ENCODE measurements at places on chromosomes 2 and 18.

GRCh38 chr2:67272195-67272594, 124.9 kb upstream of the ETAA1 start:
- no peak for DNase-seq

DNA sequence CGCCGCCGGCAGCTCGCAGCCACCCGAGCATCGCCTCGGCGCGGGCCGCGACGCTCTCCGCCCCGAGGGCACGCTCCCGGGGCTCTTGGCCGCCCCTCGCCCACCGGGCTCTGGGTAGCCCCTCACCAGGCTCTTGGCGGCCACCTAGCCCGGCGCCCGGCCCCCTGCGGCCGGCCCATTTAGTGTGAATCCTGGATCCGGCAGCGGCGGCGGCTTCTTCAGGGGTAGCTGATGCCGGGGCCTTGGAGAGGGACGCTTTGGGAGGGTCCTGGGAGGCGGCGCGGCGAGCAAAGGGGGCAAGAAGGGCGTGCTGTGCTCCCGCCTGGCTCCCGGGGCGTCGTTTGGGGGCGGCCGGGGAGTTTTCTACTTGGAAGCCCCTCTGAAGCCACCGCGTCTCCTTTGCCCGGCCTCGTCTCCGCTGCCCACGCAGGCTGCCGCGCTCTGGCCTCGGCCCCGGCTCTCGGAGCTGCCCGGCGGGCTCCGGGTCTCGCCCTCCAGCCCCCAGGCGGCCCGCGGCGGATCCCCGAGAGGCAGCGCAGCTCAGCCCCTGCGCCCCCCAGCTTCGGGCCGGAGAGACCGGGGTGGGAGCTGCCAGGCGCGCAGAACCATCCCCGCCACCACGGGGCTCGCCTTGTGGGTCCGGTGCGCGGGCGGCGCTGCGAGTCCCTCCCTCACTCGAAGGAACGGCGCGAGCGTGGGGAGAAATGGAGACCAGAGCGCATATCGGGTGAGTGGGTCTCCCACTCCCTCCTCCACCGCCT, 509 bp downstream of the PIEZO2 start:
- DNase-seq, result no peak

DNA sequence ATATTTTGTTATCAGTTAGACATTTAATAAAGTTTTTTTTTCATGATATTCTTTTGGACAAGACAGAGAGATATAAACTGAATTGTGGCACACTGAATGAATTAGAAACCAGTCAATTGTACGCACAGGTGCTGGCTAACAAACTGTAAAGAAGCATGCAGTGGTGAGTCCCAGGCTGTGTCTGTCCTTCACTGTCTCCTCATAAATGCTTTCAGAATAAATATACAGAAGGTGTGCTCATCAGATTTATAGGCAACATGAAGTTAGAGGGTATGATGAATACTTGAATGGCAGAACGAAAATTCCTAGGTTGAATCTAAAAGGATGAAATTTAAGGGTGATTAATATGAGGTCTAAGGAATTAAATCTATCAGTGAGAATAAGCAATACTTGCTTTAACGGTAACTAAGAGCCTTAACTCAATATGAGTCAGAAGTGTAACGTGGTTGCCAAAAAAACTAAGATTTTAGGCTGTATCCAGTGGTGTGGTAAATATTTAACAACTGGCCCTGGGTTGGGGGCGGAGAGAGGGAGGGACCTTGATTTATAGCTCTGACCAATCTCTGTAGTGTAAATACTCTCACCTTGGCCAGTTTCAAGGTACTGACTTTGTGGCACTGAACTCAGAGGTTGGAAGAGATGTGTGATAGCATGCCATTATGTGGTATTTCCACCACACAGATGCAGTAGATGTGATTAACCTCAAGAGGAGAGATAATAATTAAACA, 41.9 kb upstream of the AAK1 start:
- DNase-seq, result no peak

DNA sequence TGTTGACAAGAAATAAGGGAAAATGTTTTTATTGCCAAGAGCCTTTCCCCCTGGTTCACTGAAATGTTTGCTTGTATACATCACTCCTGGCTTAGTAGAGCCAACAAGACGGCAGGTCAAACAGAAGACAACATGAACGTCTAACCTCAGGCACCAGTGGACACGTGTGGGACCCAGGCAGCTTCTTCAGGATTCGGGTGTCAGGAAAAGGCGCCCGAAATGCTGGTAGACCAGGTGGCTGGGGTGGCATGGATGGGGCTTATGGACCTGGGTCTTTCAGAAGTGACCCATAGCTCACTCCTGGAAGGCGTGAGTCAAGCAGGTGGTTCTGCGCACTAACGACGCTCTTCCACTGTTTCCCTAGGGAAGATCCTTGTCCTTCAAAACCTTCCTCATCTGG, 23.3 kb upstream of the NFATC1 start:
- DNase-seq, result no peak

DNA sequence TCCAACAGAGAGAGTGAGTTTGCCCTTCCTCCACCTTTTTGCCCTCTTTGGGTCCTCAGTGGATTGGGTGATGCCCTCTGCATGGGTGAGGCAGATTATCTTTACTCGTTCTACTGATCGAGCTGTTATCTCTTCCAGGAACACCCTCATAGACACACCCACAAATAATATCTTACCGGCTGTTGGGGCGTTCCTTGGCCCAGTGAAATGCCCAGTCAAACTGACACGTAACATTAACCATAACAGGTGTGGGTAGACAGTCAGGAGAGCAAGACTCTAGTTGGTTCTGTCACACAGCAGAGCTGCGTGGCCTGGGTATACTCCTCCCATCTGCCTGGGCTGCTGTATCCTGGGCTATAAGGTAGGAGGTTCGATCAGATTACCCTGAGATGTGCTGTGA, 144.1 kb downstream of the AGAP1 start:
- DNase-seq, result no peak

GRCh38 chr18:70321616-70322015, 32.8 kb downstream of the SOCS6 start:
- no peak for DNase-seq

- DNase-seq, result no peak
Measured at GRCh38 chr2:128362176-128362888, 43.7 kb upstream of the HS6ST1 start.

DNA sequence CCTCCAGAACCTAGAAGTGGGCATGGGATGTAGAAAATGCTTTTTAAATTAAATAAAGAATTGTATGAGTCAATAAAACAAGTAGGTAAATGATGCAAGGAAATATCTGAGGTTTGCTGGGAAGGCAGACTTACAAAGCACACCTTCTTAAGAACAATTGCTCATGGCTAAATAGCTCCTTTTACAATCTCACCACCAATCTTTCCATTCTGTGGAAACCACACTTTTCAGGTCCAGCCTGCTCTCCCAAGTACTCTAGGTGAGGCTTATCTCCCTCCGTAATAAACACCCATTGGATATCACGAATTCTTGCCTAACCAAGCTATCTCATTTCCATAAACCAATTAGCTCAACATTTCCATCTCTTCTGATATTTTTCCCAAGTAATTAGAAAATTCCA, 91.5 kb upstream of the SLC8A1 start:
- no peak for DNase-seq

GRCh38 chr2:83953697-83954096, 505.4 kb downstream of the SUCLG1 start:
- no peak for DNase-seq

DNA sequence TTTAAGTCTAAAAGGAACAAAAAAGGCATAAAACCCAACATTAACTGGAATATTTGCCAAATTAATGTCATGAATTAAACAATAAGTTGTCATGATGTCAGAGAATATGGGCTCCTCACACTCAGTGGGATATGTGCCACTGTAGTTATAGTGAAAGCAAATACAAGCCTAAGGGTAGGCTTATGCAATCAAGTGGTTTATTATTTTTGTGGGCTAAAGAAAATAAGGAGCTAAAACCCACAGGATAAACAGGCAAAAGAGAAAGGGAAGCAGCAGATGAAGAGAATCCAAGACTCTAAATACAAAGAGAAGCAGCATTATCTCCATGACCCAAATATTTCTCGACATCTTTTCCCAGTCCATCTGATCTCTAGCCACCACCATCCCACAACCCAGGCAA, 17.5 kb downstream of the YWHAQ start:
- DNase-seq, result no peak

DNA sequence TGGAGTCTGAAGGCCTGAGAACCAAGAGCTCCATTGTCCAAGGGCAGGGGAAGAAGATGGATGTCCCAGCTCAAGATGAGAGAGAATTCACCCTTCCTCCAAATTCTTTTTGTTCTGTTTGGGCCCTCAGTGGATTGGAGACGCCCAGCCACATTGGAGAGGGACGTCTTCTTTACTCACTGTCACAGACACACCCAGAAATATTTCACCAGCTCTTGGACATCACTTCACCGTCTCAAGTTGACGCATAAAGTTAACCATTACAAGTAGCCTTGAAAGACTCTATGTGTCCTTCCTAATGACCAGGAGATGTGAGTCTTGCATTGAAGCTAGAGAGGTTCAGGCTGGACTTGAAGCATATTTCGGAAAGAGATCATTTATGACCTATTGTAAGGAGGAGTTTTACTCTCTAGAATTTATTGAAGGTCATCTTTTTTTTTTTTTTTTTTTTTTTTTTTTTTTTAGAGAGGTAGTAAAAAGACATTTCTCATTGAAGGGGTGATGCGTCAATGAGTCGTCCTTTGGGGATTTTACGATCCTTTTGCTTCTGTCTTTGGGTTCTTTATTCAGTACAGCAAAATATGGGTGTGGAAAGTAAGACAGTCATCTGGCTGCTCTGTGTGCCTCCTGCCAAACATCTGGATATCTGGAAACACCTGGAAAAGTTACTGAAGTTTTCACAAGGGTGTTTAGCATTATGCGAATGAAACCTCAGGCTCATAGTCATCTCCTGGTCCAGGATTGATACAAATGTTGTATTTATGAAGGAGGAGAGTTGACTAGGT, 118.1 kb downstream of the PRPF40A start:
- DNase-seq, result no peak

GRCh38 chr2:56099963-56100362, 83.8 kb upstream of the CCDC85A start:
- no peak for DNase-seq

GRCh38 chr2:121776885-121777698, 21.6 kb downstream of the TSN start:
- no peak for DNase-seq

DNA sequence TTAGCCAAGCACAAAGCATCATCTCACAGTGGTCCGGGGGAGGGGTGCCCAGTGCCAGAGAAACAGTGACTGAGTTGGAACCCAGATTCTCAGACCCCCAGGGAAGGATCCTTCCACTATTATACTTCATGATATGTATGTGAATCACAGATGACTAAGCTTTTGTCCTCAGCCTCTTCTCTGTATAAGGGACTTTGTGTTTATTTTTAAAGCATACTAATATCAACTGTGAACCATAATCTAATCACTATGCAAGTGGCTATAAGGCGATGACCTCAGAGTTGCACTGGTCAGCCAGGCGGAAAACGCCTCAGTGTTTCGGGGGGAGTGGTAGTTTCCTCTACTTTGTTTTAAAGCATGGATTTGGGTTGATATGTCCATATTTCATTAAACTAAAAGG, 160.4 kb upstream of the TMEM200C start:
- DNase-seq, result no peak

DNA sequence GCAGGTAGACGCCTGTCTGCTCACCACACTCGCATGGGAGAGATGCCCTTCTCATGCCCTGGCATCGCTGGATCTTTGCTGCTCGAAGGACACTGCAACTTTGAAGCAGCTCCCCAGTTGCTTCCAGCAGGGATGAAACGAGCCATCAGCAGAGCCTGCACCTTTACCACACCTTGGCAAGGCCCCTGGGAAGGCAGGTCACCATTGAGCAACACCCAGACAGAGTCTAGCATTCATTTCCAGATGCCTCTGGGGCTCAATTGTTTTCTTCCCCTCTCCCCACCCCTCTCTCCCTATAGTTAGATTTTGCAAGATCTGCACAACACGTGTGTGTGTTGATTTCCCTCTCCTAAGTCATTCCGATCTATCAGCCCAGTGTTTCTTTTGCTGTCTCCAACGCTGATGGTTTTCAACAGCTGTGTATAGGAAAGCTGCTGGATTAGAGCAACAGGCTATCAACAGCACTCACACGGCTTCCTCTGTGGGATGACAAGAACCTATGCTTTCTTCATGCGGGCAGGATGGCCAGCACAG, 25.6 kb upstream of the INHBB start:
- DNase-seq, result no peak

GRCh38 chr2:233117811-233118647, 57.9 kb downstream of the INPP5D start:
- no peak for DNase-seq

GRCh38 chr2:235666213-235666781, 172.5 kb downstream of the AGAP1 start:
- no peak for DNase-seq

DNA sequence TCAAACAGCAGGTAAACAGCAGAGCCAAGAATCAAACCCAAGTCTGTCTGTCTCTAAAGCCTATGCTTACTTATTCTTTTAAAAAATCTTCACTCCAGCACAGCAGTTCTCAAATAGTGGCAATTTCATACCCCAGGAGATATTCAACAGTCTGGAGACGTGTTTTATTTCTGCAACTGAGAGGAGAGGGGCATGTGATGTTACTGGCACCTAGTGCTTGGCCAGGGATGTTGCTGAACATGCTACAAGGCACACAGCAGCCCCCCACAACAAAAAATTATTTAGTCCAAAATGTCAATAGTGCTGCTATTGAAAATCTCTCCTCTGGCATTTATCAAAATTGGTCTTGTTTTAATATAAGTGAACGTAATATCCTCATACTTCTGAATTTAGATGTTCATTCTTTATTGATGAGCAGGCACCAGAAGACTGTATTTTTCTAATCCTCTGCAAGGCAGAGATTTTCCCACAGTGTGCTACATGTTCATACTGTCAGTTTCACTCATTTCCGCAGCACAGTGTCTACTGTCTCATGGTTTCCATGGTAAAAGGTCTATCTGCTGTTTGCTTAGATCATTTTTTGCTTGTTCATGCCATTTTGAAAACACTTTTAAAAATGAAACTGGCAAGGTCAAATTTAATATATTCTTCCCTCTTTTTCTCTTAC, 90.5 kb downstream of the LRATD1 start:
- DNase-seq, result no peak

DNA sequence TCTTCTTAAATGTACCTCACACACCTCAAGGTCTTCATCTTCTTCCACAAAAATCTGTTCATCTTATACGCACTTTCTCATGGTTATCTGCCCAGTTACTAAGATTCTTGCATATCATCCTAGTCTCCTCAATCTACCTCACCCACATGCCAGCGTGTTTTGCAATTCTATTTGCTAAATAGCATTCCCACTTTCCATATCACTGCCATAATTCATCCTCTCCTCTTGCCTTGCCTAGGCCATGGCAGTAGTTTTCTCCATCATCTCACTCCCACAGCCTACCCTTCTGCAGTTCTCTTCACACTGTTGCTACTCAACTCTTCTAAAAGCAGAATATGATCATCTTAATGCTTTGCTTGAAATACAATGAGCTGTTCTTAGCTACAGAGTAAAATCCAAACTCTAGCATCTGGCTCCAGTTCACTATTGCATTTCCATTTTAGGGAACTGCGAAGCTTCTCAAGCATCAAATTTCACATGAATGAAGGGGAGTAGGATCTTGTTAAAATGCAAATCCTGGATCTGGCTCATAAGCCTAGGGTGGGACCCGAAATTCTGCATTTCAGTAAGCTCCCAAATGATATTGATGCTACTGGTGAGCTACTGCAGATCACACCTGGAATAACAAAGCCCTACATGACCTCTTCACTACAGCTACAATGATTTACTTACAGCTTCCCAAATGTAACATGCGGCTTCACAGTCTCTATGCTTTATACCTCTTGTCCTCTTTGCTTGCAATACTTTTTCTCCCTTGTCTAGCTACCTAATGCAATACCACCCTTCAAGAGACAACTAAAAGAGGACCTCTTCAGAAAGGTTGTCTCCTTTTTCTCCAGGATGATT, 293.9 kb downstream of the SATB2 start:
- no peak for DNase-seq

All from stimulated activated CD8-positive, alpha-beta memory T cell treated with anti-CD3 and anti-CD28 coated beads, Interleukin-12 subunit alpha, Interleukin-12 subunit beta, amount 100 ng/mL, for 4 hours (primary cell).